ENCODE measurements at places on chromosomes 11 and 22.
A peak's percentile ranks its signal among the peaks of the same experiment; 100 is the strongest.

GRCh38 chr11:94767701-94768601, at the start of gene AMOTL1:
Gene AMOTL1 (plus strand): TSS chr11:94768356. CDS start chr11:94768512, 156 bp downstream.
- no peaks in the 10 kb centered on the region for H3K36me3 ChIP-seq
- DNase-seq: peak; percentile 47
- peak within 1 kb of the TSS; percentile 73 for H3K4me3 ChIP-seq

DNA sequence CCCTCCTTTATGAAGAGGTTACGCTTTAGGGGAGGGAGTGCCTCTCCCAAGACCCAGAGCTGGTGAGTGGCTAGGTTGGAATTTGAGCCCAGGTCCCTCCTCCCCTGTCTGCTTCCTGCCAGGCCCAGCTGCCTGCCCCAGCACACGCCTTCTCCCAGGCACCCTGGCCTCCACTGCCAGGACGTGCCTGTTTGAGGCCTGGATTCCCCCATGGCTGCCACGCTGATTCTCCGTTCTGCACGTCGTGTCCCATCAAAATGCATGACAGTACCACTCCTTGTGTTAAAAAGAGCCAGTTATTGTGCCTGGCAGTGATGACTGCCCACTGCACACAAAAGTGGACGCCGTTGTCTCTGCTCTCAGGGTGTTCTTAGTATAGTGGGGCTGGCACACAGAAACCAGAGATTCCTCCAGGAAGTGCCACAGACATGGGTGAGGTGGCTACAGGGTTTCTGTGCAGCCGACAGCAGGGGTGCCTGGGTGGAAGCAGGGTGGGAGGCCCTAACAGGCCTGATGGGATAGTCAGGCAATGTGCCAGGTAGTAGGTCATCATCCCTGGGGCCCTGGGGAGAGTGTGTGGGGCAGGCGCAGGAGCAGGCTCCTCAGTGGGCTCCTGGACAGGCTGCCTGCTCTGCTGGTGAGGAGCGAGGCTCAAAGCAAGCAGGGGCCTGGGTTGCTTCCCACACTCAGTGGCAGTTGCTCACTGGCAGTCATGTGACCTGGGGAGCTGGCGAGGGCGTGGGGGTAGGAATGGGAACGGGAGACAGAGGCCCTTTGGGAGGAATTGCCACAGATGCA, 24.2 kb downstream of the MED15 start:
- H3K27ac ChIP-seq: no peak overlapping the region
- no peak for DNase-seq
- H3K4me1 ChIP-seq: peaks cover 55% of the 10 kb centered on the region
- H3K27me3 ChIP-seq: no peaks in the 10 kb centered on the region
- H3K4me3 ChIP-seq: no peak overlapping the region
- H3K36me3 ChIP-seq: peaks cover 30% of the 10 kb centered on the region

- H3K27me3 ChIP-seq: peaks cover 3% of the 10 kb centered on the region
- peaks cover 17% of the 10 kb centered on the region for H3K36me3 ChIP-seq
- H3K4me1 ChIP-seq: peaks cover 72% of the 10 kb centered on the region
Observed at GRCh38 chr11:133947321-133947756, 9.4 kb downstream of the IGSF9B start.

DNA sequence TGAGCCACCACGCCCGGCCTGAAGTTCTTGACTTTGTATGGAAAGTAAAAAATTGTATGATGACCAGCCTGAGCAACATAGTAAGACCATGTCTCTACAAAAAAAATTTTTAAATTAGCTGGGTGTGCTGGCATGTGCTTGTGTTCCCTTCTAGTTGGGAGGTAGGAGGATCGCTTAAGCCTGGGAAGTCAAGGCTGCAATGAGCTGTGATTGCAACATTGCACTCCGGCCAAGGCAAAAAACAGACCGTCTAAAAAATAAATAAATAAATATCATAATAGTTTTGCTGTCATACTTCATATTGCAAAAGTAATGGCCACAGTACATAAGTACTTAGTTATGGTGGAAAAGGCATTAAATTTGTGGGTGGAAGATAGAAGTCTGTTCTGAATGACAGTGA, 3.4 kb downstream of the AGBL2 start:
- no peak for DNase-seq
- H3K27me3 ChIP-seq: no peaks in the 10 kb centered on the region
- peaks cover 15% of the 10 kb centered on the region for H3K36me3 ChIP-seq
- no peak overlapping the region for H3K4me3 ChIP-seq

DNA sequence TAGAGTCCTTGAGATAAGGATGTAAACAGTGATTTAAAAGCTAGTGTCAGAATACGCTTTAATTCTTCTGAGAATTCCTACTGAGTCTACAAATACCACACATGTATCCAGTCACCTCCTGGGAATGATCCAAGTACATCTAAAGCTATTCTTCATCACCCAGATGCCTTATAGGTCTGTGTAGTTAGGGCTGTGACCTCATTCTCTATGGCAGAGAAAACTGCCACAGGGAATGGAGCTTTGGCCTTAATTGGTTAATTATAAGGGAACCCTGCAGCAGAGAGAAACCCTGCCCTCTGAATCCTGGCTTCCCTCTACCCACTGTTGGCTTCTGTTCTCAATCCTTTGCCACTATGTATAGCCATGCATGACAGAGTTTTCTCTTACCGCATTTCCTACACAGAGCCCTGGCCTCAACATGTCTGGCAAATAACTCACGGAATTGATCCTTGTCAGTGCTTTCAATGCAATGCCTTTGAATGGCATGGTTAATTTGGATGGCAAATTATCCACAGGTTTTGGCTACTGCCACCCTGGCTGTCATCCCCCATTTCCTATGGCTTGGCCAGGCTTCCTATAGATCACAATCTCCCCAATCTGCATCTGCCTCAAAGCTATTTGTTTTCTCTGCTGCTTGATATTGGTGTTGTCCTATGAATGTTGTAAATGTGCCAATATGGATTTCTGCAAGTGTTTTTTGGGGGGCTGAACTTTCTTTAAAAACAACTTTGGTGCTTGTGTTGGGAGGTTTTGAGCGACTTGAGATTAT, 2.9 kb downstream of the DIXDC1 start:
- H3K36me3 ChIP-seq: peaks cover 10% of the 10 kb centered on the region
- H3K4me3 ChIP-seq: no peak overlapping the region
- no peak overlapping the region for H3K27ac ChIP-seq

GRCh38 chr11:10326012-10326964, 21.4 kb downstream of the ADM start:
- H3K4me3 ChIP-seq: no peak overlapping the region
- peaks cover 15% of the 10 kb centered on the region for H3K4me1 ChIP-seq
- no peak for DNase-seq
- H3K27ac ChIP-seq: no peak overlapping the region
- peaks cover 5% of the 10 kb centered on the region for H3K27me3 ChIP-seq

DNA sequence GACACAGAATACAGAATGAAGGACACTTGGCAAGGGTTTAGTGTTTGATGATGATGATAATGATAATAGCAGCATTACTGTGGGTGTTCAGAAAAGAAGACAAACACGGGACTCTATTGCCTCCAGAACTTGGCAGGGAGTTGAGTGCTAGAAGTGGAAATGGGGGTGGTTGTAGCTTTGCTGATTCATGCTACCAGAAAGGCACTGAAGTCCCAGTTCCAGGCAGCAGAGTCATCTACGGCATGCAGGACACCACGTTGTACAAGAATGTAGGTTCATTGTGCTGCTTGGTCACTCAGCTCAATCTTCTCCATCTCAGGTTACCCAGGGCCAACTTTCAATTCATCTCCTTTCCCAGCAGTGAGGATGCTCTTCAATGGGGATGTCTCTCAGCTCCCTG, 115.7 kb downstream of the NTM start:
- peaks cover 2% of the 10 kb centered on the region for H3K27me3 ChIP-seq
- no peak overlapping the region for H3K4me3 ChIP-seq
- H3K4me1 ChIP-seq: no peaks in the 10 kb centered on the region
- H3K27ac ChIP-seq: no peak overlapping the region

DNA sequence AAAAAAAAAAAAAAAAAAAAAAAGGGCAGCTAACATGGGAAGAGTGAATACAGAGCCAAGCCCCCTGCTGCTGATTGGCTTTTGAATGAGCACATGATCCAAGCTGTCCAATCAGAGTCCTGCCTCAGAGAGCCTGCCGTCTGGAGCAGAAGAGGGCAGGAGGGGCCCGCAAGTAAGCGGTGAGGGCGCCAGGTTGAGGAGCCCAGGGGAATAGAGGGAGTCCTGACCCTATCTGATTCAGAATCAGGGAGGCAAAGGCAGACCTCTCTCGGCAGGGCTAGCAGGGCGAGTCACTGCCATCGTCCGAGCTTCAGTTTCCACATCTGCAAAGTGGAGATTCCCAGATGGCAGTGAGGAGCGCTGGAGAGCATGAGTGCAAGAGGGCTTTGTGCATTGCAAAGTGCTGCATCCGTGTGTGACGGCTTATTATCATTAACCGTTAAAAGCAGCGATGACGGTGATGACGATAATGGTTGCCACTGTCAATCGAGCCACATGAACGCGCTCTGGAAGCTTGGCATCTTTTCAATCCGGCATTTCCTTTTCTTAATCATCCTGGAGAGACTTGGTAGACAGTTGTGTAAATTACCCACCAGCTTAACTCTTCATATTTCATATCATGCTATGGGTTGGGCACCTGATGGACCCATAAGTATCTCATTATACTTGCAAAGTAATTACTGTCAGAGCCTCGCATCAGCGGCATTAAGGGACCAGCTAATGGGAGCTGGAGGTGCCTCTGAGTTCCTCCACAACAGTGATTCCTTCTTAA, 68.6 kb upstream of the ATXN10 start:
- no peak overlapping the region for H3K27ac ChIP-seq
- DNase-seq: no peak
- H3K4me3 ChIP-seq: no peak overlapping the region
- H3K27me3 ChIP-seq: peaks cover 2% of the 10 kb centered on the region
- H3K4me1 ChIP-seq: no peaks in the 10 kb centered on the region

DNA sequence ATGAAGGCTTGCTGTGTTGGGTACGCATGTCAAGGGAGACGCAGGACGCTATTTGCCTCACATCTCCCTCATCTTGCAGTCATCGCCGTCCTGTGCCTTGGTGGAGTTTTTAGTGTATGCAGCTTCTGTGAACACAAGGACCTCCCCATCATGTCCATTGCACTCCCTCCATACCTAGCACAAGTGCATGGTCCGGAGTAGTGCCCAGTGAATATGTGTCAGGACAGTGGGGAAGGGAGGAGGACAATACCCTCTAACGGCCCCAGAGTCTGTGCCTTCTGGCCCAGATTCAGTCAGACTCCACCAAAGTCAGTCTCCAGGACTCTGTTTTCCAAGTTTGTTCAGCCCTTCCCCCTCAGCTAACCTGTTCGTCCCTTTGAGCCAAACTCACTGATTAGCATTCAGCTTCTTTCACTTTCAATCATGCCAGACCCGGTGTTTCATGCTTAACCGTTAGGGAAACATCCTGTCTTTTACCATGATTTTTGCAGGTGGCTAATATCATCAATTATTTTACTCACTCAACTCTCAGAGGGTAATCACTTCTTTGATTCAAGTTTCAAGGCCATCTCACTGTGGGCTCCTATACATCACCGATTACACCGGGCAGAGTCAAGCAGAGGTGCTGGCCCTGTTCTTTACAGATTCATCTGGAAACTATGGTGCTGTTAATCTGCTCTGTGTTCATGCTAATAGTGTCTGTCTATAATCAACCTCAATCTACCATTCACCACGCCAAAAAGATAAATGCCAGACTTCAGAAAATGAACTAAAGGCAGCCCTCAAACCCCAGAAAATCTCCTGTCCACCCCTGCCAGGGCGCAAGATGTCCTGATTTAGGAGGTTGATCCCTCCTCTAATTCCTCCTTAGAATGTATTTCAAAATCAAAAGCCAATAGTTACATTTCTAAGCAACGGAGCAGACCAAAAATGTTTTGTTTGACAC, 156.5 kb downstream of the RRAS2 start:
- H3K27ac ChIP-seq: no peak overlapping the region
- no peaks in the 10 kb centered on the region for H3K27me3 ChIP-seq
- H3K36me3 ChIP-seq: no peaks in the 10 kb centered on the region
- DNase-seq: no peak
- H3K4me3 ChIP-seq: no peak overlapping the region

GRCh38 chr22:42860968-42861367, 3.9 kb upstream of the ARFGAP3 start:
- H3K27me3 ChIP-seq: peaks cover 3% of the 10 kb centered on the region
- no peak overlapping the region for H3K27ac ChIP-seq
